LHCN-M2 (cell line): ENCODE measurements at places on chromosomes 6 and 20.

DNA sequence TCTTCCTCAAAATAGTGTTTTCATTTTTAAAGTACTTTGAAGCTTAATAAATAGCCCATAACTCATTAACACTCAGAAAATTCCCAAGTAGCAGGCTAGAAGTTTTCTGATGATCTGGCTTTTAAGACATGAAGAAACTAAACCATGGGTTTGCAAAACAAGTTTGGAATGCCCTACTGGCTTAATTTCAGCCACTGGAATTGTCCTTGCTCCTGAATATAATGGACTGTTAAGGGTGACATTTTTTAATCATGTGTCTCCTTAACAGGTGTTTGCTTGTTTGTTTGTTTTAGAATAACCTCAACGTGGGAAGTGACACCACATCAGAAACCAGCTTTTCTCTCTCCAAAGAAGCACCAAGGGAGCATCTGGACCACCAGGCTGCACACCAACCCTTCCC, 49.1 kb downstream of the ISM1 start:
- no peak for DNase-seq

GRCh38 chr6:37651991-37652390, 45.7 kb downstream of the MDGA1 start:
- DNase-seq, result no peak

DNA sequence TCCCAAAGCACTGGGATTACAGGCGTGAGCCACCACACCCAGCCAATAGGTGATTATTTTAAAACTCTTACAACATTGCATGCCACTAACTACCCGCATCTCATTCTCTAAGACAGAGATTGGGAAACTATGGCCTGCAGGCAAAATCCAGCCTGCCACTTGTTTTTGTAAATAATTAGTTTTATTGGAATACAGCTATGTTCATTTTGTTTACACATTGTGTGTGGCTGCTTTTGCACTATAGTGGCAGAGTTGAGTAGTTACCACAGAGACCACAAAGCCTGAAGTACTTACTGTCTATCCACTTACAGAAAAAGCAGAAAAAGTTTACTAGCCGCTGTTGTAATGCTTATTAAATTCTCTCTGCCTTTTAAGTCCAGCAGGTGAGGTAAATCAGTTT, 16.4 kb upstream of the PKIG start:
- no peak for DNase-seq

- no peak for DNase-seq
Measured at GRCh38 chr6:23735151-23735550, 390.9 kb upstream of the NRSN1 start.

GRCh38 chr20:22217712-22218352, 366.5 kb downstream of the FOXA2 start:
- DNase-seq, result no peak

- DNase-seq, result no peak
Measured at GRCh38 chr6:150640556-150641209, 41.0 kb downstream of the PLEKHG1 start.

GRCh38 chr6:168293636-168294530, 25.7 kb downstream of the DACT2 start:
- DNase-seq, result no peak

DNA sequence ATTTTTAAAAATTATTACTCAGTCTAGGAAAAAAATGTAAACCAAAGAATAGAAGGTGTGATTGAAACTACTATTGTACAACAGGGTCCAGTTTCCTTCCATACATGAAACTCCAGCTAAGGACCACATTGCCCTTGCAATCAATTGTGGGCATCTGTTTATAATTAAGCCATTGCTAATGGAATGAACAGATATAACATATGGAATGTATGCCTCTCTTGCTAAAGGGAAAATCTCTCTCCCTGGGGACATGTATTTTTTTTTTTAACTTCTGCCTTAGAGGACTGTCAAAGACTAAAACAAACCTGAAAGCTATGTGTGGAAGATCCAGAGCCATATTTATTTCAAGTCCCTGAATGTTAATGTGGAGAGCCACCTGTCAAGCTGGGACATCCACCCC, 336.8 kb upstream of the MANEA start:
- no peak for DNase-seq

DNA sequence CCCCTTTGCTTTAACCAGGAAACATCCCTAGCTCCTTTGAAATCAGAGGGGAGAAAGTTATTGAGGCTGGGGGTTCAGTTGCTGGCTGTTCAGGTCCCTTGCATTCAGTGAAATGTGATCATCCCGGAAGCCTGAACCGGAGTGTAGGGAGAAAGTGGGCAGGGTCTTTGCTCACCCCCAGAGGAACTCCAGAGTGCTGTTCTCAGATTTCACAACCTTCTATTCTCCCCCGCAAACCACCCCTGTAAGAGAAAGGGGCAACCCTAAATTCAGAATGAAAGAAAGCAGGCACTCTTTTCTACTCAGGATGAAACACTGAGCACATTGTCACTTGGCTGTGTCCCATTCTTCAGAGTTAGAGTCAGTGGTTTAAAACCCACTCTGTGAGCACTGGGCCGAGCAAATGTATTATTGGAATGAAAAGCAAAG, 139.8 kb downstream of the KHDC1L start:
- DNase-seq, result peak; percentile 23

GRCh38 chr6:37631295-37631694, 66.4 kb downstream of the MDGA1 start:
- no peak for DNase-seq

DNA sequence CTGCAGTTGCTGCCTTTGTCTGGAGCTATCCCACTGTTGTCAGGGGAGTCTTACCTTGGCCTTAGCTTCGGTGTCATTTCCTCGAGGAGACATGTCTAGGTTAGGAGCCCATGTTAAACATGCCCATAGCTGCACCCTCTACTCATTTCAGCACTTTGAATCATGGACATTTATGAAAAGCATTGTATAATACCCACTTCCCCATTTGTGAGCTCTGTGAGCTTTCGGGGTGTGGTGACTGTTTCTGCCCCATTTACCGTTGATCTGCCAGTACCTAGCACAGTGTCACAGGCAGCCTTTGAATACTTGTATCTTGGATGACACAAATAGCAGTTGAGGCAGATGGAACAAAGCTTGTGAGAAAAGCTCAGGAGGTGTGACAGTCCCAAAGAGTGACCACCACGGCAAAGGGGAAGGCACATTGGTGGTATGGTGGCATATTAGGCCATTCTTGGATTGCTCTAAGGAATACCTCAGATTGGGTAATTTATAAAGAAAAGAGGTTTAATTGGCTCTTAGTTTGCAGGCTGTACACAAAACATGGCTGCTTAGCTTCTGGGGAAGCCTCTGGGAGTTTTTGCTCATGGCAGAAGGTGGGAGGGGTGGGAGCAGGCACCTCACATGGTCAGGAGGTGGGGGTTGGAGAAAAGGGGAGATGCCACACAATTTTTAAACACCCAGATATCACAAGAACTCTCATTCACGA, 42.0 kb downstream of the JARID2 start:
- DNase-seq, result no peak

GRCh38 chr20:34561661-34562060, 3.1 kb downstream of the MAP1LC3A start:
- no peak for DNase-seq

DNA sequence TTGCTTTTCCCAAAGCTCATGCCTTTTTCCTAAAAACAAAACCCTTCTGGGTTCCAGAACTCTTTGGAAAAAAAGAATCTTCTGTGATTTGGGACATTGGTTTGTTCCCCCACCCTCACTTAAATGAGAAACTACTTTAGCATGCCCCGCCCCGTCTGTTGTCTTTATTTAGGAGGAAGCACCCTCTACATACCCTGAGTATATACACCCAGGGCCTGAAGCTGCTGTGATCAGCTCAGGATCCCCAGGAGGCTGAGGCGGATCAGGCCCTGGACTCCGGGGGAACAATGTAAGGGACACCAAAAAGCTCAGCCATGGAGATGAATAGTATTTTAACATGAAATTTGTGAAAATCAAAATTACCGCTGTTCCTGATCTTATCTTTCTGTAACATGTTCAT, 1.4 kb downstream of the BCAS1 start:
- no peak for DNase-seq

GRCh38 chr6:163579111-163579879, 164.8 kb downstream of the QKI start:
- no peak for DNase-seq

DNA sequence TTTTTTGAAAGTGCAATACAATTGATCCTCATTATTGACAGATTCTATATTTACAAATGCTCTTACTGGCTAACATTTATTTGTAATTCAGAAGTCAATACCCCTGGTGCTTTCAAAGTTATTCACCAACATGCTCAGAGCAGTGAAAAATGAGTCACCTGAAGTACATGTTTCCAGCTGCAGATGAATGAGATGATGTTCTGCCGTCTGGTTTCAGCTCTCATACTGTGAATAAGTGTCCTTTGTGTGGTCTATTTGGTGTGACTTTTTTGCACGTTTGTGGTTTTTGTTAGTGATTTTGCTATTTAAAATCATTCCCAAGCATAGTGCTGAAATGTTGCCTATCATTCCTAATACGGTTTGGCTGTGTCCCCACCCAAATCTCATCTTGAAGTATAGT, 22.3 kb upstream of the EYA4 start:
- DNase-seq, result peak; percentile 30

DNA sequence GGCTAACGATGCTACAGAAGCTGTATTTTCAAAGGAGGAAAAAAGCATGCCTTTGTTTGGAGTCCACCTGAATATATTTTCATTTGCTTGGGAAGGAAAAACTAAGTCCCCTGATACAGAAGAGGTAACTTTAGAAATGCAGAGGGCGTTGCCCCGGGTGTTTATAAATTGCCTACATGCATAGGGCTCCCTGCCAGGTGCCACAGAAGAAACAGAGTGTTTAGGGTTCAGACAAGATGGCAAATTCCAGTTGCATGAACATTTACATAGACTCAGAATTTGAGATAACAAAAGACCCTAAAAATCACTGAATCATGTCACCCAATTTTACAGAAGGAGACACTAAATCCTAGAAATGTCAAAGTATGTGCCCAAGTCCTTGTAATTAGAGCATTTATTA, 19.9 kb downstream of the RIN2 start:
- no peak for DNase-seq

DNA sequence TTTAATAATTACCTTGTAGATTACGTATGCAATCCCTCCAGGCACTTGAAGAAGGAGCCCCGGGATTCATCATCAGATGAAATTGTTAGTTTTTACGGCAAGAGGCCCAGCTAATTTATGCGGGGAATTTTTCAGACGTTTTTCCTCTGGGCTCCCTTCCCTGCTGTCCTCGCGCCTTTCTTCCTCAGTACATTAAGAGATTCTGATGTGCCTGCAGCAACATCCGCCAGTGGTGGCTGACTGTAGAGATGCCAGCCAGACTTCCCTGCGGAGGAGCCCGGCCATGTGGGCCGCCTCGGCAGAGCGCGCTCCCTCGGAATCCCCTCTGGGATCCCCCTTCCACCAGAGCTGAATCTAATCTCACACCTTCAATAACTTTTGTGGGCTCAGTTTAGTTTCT, 46.4 kb upstream of the POU3F2 start:
- DNase-seq, result no peak

- no peak for DNase-seq
Measured at GRCh38 chr6:159315562-159315961, 146.4 kb downstream of the FNDC1 start.

DNA sequence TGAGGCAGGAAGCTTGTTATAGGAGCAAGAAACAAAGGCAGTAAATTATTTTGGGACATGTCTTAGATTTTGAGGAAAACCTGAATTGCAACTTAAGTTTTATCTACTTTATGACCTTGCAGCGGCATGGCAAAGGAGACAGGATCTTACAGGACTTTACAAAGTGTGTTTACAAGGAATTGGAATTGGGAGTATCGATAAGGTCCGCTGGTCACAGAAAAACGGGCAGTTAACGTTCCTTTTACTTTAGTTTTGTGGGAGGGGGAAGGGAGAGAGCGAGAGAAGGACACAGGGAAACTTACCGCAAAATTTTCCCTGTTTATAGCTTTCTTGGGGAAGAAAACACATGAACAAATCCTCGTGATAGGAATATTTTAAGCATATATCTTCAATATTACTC, 1607.2 kb downstream of the GRIK2 start:
- DNase-seq, result no peak

GRCh38 chr6:161056451-161056850, 64.9 kb downstream of the MAP3K4 start:
- DNase-seq, result no peak

GRCh38 chr6:25006565-25007001, 70.8 kb upstream of the RIPOR2 start:
- DNase-seq, result peak; percentile 83

GRCh38 chr20:16612706-16613105, 39.5 kb upstream of the KIF16B start:
- peak; percentile 43 for DNase-seq

DNA sequence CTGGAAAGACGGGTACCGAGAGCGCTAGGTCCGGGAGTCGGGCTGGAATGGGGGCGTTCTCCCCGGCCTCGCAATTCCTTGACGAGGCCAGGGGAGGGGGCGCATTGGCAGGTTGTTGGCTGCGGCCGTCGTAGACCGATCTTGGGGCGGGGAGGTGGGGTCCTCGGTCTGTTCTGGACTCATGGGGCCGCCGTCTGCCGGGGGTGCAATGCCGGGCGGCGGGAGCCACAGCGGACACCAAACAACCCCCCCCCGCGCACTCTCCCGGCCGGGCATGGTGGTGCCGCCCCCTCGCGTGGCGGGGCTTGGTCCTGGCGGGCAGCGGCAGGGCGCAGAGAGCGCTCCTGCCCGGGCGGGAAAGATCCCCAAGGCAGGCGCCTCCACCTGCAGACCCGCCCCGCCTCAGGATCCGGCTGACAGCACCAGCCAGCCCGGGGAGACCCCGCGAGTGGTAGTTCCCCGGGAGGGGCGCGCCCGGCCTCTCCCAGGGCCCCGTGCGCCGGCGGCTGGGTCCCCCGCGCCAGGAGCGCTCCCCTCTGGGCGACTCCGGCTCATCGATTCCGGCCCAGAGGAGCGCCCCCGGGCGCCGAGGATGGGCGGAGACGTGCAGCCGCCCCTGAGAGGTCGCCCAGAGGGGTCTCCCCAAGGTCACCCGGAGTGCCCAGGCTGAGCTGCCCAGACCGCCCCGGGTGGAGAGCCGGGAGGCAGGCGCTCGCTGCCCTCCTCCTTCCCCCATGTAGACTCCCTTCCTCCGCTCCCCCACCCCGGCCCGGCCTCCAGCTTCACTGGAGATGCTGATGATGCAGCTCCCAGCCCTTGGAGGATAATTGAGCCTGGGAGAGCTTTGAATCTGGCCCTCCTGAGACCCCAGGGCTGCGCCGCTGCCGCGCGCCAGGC, 709 bp downstream of the PPP1R16B start:
- no peak for DNase-seq

DNA sequence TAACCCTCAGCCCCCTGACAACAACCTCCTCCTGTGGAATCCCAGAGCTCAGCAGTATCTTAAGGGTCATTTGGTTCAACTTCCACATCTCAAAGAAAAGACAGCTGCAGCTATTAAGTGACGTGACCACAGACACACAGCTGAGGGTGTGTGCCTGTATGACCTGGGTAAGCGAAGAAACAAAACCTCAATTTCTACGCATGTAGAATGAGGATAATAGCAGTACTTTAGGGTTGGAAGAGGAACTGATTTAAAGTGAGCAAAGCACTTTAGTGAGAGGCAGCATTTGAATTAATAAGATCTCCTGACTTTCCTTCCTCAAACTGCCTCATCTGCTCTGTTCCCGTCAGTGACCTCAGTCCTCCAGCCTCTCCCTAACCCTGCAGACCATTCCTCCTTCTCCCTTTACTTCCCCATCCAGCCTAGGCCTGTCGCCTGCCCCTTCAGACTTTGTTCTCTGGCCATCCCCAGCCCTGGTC, 6.8 kb upstream of the ARMC2 start:
- DNase-seq, result peak; percentile 80
